ENCODE measurements at places on chromosomes 3 and 15. TPM values are rescaled to one million over a fixed set of nuclear protein-coding genes. Genes with fewer than 3 reads are reported as not detected.

DNA sequence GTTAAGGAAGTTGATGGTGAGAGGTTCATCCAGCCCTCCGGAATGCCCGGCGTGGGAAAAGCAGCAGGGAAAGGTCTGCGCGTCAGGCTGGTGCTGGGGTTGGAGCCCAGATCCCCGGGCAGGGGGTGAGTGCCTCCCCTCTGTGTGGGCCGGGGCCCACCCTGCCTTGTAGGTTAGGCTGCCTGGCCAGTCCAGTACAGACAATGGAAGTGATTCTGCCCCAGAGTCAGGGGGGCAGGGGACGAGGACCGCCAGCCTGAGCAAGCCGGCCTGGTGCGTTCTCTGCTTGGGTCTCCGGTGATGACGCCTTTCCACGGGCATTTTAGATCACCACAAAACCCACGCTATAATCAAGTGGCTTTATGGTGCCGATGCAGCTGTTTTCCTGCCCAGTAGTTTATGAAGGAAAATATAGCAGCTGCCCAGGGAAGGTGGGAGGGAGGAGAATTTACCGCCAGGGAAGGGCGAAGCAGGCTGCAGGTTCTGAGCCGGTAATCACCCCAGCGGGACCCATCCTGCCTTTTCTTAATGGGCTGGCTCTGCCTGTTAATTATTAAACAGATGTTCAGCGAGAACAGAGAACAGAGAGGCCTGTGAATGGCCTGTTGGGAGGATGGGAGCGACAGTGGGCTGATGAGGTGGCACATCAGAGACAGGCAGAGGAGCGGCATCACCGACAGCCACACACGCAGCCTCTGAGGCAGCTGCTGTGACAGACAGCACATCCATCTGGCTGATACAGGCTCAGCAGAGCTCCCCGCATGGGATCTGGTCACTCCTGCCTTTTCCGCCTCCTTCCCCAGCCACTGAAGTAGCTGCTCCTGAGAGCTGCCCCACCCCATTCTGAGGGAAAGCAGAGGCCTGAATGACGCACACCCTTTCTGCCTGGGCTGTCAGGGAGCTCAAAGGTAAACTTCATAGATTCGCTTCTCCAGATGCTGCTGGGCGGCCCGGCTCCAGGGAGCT, 35.2 kb downstream of the BDH1 start:
- no peak overlapping the region for H3K4me3 ChIP-seq
- H3K4me1 ChIP-seq, result no peaks in the 10 kb centered on the region
- no peak overlapping the region for H3K27ac ChIP-seq
- no peaks in the 10 kb centered on the region for H3K27me3 ChIP-seq
- H3K36me3 ChIP-seq, result no peaks in the 10 kb centered on the region

GRCh38 chr3:16136055-16136454, 38.4 kb upstream of the GALNT15 start:
- H3K27me3 ChIP-seq, result no peaks in the 10 kb centered on the region
- no peak for DNase-seq
- peaks cover 22% of the 10 kb centered on the region for H3K4me1 ChIP-seq
- H3K4me3 ChIP-seq, result no peak overlapping the region
- H3K36me3 ChIP-seq, result no peaks in the 10 kb centered on the region

GRCh38 chr3:70640481-70640880, 328.0 kb upstream of the MDFIC2 start:
- H3K27me3 ChIP-seq, result no peaks in the 10 kb centered on the region
- no peaks in the 10 kb centered on the region for H3K4me1 ChIP-seq

DNA sequence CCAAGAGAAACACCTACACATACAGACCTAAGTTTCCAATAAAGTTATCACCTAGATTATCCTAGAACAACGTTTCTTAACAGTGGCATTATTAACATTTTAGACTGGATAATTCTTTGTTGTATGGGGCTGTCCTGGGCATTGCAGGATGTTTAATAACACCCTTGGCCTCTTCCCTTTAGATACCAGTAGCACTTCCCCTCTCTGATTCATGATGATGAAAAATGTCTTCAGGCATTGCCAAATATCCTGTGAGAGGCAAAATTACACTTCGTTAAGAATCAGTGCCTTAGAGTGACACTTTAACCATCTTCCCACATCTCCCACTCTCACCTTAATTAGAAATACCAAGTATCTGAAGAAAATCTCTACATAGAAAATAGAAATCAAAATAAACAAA, 352.6 kb downstream of the CGGBP1 start:
- no peak overlapping the region for H3K4me3 ChIP-seq
- no peak for DNase-seq
- H3K4me1 ChIP-seq, result no peaks in the 10 kb centered on the region
- H3K27me3 ChIP-seq, result no peaks in the 10 kb centered on the region
- no peak overlapping the region for H3K27ac ChIP-seq

GRCh38 chr3:18740631-18741583, 315.8 kb upstream of the SATB1 start:
- no peak overlapping the region for H3K27ac ChIP-seq
- no peak overlapping the region for H3K4me3 ChIP-seq
- no peaks in the 10 kb centered on the region for H3K27me3 ChIP-seq
- no peak for DNase-seq
- no peaks in the 10 kb centered on the region for H3K4me1 ChIP-seq
- no peaks in the 10 kb centered on the region for H3K36me3 ChIP-seq

GRCh38 chr3:140128217-140128616, 193.2 kb downstream of the CLSTN2 start:
- H3K4me3 ChIP-seq, result no peak overlapping the region
- no peak overlapping the region for H3K27ac ChIP-seq
- H3K4me1 ChIP-seq, result no peaks in the 10 kb centered on the region

DNA sequence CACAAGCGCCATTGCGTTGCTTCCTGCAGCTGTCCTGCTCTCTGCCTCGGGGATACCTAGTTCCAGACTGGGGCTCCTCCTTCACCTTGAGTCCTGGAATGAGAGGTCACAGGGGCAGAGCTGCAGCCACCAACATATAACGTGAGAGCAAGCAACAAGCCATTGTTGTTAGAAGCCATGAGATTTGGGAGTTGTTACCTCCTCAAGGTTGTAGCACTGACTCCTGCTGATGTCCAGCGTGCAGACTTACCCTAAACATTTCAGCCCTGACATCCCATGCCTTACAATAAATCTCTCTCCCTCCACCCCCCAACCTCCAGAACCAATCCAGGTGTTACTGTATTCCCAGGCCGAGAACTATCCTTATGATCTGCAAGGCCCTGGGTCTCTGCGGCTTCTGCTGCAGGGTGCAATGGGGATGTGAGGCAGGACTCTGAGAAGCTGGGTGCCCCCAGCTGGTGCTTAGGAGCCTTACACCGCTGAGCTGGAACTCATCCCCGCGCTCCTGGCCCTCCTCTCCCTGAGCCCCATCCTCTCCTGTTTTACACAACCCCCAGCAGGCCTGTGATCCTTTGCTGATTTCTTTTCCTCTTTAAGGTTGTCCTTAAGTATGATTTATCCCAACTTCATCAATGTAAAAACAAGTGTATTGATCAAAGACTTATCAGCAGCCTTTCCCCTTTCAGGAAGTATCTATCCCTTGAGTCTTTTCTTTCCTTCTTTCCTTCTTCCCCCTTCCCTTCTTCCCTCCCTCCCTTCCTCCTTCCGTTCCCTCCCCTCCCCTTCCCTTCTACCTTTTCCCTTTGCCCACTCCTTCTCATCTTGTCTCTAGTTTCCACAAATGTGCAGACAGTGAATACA, 84.2 kb upstream of the ABHD2 start:
- no peaks in the 10 kb centered on the region for H3K36me3 ChIP-seq
- H3K4me1 ChIP-seq, result peaks cover 6% of the 10 kb centered on the region
- H3K4me3 ChIP-seq, result no peak overlapping the region
- no peak for DNase-seq
- no peaks in the 10 kb centered on the region for H3K27me3 ChIP-seq

- H3K36me3 ChIP-seq, result no peaks in the 10 kb centered on the region
- no peak overlapping the region for H3K4me3 ChIP-seq
- H3K27me3 ChIP-seq, result no peaks in the 10 kb centered on the region
- DNase-seq, result no peak
- peaks cover 35% of the 10 kb centered on the region for H3K4me1 ChIP-seq
Measured at GRCh38 chr3:122975163-122975923, 52.2 kb downstream of the SEMA5B start.

Gene MLH1
- 27.9 TPM for total RNA-seq
